ENCODE measurements at places on chromosomes 6 and 20.
A peak's percentile ranks its signal among the peaks of the same experiment; 100 is the strongest.

DNA sequence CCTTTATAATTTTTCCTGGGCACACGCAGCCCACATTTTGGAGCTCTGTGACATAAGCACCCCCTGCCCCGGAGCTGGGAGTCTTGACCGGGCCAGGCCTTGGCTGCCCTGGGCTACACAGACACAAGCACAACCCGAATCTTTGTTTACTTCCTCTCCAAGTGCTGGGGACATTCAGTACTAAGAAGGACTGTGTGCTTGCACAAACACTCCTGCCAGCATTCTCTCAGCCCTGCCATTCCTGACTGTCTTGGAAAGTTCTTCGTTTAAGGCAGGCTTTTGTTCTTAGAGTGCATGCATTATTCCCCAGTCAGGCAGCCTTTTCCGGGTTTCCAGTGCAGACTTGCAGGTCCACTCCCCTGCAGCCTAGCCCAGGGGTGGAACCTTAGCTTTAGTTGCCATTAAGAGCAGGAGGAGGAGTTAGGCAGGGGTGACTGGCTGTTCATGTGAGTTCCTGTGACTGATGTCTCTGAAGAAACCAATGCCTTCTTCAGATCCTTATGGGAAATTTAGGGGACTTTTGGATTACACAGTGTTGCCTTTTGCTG, 28.6 kb downstream of the FOXO3 start:
- no peak for DNase-seq

GRCh38 chr20:18431206-18431605, 35.6 kb downstream of the DZANK1 start:
- no peak for DNase-seq

GRCh38 chr6:142444376-142444775, 142.6 kb downstream of the ADGRG6 start:
- no peak for DNase-seq

GRCh38 chr6:126747728-126748540, 370.5 kb upstream of the RSPO3 start:
- DNase-seq = no peak

- DNase-seq = peak; percentile 86
Measured at GRCh38 chr6:30489081-30490025, at the start of gene HLA-E. Gene HLA-E, plus strand, starts transcription at chr6:30489509. Its CDS starts 23 bp downstream, at chr6:30489532.

DNA sequence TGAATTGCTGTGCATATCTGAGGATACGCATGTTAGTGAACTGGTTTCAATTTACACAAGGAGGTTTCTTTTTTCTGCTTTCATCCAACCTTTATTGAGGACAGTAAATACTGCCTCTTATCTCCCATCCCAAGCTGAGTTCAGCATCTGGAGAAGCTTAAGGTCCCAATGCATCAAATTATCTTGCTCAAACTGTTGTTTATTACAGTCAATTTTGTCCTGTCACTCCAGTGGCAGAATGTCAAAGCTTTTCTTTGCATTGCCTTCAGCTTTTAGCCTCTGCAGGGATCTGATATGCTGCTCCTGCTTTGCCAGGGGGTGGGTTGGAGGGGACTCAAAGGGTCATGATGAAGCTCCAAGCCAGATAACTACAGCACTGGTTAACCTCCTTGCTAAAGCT, 435.4 kb upstream of the SOX4 start:
- no peak for DNase-seq

- DNase-seq = no peak
Measured at GRCh38 chr20:59628171-59628570, 23.8 kb downstream of the PHACTR3 start.

DNA sequence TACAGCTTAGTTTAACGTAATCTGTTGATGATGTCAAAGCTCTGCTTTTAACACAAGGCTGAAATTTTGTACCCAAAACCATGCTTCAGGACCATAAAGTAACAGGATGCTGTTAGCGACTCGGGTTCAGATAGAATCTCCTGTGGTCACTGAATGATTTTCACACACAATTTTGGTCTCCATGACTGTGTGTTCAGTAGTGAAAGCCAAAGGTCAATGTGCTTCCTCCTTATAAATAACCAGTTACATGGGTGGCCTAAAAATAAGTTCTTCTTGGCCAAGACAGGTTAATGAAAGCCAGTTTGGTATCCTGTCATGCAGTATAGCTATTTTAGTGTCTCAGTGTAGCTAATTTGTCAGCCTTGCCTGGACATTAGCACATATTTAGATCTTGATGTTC, 19.1 kb upstream of the LOC128125822 start:
- DNase-seq = no peak

DNA sequence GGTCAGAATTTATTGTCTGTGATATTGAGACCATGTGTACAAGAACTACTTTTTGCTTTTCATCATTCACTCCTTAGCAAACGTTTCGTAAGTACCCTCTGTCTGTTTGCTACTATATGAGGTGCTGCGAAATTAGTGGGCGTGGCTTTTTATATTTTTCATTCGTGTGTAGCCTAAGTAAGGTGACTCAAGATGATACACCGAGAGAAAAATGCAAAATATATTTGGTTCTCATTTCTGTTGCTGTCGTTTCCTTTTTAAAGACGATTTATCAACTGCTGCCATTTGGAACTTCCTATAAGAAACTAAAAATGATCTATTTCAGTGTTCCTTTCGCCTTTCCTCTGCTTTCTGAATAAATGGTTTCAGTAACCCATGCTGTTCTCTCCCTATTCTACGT, 61.2 kb downstream of the VAPB start:
- DNase-seq = no peak

GRCh38 chr20:36149469-36149868, 5.1 kb upstream of the EPB41L1 start:
- no peak for DNase-seq

- DNase-seq = no peak
Measured at GRCh38 chr6:156109713-156110112, 654.1 kb upstream of the NOX3 start.

DNA sequence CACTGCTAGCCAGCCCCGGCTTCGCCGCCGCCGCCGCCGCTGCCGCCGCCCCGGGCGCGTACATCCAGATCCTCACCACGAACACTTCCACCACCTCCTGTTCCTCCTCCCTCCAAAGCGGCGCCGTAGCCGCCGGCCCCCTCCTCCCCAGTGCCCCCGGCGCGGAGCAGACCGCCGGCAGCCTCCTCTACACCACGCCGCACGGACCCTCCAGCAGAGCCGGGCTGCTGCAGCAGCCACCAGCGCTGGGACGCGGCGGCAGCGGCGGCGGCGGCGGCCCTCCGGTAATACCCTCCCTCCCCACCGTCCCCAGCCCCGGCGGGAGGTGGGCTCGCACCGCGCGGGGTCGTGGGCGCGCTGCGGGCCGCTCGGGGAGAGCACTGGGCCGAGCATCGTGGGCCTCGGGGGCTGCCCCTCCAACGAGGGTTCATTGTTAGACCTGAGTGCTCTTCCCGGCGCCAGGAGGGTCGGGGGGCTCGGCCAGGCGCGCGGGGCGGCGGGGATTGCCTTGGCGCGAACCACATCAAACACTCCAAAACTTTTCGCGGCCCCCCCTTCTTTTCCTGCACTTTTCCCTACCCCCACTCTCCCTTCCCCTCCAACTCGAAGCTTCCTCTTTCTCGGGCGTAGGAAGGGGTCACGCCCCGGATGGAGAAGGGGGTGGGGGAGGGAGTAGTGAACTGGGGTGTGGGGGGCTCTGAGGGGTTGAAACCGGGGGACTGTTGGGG, 827 bp downstream of the E2F3 start:
- DNase-seq = peak; percentile 64

- peak; percentile 84 for DNase-seq
Measured at GRCh38 chr6:16770701-16771569, 9.7 kb upstream of the ATXN1 start.

DNA sequence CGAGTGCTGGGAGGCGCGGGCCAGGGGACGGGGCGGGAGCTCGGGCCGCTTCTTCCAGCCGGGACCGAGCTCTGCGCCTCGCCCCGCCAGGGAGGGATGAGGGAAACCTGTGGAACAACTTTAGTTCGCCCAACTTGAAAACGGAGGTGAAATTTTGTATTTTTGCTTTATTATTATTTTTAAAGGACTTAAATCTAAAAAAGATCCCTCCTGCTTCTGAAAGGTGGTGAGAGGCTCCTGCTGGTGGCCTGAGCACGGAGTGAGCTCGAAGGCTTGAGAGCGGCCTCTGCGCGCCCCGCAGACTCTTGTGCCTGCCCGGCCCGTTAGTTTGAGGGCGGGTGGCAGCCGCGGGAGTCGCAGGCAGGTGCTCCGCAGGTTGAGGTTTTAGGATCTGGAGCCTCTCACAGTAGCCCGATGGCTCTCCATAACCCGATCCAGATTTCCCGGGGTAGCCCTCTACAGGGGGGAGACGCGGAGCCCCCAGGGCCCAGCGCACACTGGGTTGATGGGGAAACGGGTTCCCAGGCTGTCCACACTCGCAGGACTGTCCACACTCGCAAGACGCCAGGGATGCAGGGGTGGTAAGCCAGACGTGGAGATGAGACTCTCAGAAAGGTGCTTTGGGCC, 46.2 kb upstream of the SUPT3H start:
- DNase-seq = peak; percentile 49

DNA sequence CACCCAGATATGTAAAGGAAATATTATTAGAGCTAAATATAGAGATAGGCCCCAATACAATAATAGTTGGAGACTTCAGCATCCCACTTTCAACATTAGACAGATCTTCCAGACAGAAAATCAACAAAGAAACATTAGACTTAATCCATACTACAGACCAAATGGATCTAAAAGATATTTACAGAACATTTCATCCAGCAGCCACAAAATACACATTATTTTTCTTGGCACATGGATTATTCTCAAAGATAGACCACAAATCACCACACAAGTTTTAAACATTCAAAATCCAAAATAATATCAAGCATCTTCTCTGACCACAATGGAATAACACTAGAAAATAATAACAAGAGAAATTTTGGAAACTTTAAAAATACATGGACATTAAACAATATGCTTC, 1159.1 kb upstream of the CITED2 start:
- no peak for DNase-seq

- DNase-seq = no peak
Measured at GRCh38 chr20:23021541-23021940, 13.6 kb upstream of the SSTR4 start.

- no peak for DNase-seq
Measured at GRCh38 chr6:21501021-21501354, 92.6 kb upstream of the SOX4 start.

GRCh38 chr20:61752576-61752975, 313.1 kb downstream of the TAF4 start:
- DNase-seq = no peak

- no peak for DNase-seq
Measured at GRCh38 chr6:34524971-34525370, 31.2 kb downstream of the SPDEF start.

- DNase-seq = peak; percentile 44
Measured at GRCh38 chr20:20495729-20496503, 128.0 kb downstream of the INSM1 start.

DNA sequence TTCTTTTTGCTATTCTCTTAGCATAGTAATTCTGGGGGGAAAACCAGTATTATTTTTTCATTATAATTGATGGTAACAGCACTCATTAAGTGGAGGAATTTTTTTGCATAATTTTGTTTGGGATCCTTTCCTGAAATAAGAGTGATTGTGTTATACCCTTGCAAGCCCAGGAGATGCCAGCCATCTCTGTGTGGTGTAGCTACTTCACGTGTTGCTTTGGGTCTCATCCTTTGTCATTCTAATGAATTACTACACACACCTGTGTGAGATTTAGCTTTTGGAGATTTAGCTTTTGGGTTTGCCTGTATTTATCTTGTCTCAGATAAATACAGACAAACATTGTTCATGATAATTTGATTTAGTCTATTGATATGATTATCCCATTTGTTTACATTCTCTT, 76.5 kb downstream of the SH3BGRL2 start:
- no peak for DNase-seq

- no peak for DNase-seq
Measured at GRCh38 chr6:37258405-37259105, 611 bp upstream of the TMEM217 start.

GRCh38 chr6:130697271-130697994, 129.8 kb upstream of the SMLR1 start:
- DNase-seq = no peak

DNA sequence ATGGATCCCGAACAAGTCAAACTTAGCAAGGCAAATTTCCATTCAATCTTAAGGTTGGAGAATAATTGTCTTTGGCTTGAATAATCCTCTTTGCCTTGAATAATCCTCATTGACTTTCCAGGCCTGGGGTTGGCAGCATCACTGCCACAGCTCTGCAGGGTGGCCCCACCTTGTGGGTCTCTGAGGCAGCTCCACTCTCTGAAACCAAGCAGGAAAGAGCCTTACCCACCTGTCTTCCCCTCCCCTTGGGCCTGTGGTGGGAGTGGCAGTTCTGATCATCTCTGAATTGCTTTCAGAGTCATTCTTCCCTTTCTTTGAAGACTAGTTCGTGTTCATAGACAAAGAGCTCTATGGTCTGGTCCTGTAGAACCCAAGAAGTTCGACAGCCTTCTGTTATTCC, 47.5 kb downstream of the KCNQ5 start:
- no peak for DNase-seq

DNA sequence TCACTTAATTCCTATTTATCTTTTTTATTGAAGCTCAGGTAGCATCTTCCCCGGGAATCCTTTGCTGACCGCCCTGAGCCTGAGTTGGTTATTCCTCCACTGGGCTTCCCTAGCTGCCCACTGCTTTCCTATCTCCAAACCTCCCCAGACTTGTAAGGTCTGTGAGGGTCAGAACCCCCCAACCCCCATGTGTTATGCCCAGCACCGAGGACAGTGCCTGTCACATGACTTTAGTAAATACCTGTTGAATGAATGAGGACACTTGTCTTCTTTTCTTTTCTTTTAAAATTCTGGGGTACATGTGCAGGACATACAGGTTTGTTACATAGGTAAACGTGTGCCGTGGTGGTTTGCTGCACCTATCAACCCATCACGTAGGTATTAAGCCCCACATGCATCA, 105.9 kb downstream of the UST start:
- no peak for DNase-seq

DNA sequence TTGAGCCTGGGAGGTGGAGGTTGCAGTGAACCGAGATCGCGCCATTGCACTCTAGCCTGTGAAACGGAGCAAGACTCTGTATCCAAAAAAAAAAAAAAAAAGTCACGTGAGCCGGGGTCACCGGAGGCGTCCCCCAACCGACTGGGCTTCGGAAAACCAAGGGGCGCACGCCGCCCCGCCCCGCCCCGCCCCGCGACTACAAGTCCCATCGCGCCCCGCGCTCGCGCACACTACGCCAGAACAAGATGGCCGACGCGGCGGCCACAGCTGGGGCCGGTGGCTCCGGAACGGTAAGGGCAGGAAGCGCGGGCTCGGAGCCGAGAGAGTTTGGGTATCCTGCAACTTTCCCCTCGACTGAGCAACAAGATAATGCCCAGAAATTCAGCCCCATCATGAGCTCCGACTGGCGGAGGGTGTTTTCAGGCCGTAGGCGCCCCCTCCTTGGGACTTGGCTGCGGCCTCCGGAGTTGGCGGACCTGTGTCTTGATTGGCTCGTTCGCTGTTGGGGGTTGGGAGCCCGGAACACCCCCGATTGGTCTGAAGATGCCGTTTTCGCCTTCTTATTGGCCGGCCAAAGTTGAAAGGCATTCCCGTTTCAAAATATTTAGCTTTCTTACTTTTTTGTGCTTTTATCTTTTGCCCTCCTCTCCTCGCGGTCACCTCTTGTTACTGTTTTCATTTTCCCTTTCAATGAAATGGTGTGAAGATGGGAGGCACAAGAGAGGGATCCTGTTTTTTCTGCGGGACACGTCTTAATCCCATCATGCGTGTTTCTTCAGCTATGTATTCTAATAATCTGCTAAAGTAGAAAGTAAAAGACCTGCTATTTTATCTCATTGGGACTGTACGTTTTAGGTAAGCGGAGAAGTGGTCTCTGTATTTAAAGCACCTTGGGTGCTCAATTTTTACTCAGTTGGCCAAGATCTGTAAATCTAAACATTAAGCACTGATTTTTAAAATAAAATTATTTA, at the start of gene TAF8:
Gene TAF8, plus strand, starts transcription at position 228 of the 971 bp plus-strand sequence. Its CDS starts 18 bp downstream, at position 246.
- DNase-seq = peak; percentile 92

GRCh38 chr6:111672761-111673450, 67.2 kb upstream of the TRAF3IP2 start:
- DNase-seq = peak; percentile 6
